ENCODE measurements at places on chromosomes 16 and 17.

DNA sequence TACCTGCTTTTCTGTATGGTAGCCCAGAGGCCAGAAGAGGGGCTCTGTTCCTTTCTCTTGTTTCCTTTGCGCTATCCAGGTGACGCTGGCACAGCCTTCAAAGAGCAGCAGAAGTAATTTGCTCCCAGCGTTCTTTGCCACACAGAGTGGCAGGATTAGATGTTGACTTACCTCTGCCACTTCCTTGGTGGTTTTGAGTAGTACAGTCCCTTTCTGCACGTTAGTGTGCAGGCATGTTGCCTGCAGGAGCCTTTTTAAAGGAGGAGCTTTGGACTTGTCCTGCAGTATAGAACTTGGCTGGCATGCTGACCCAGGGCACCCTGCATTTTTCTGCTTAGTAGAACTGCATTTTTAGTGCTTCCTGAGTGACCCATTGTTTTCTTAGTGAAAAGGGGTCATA lies at the start of gene ABCC11:
Gene ABCC11, minus strand, starts transcription at position 229 of the 400 bp plus-strand sequence. CDS start 15,618 bp downstream, outside the sequence.
- no peak for DNase-seq

GRCh38 chr16:53515811-53516210 lies 12.8 kb upstream of the AKTIP start:
- DNase-seq: no peak

GRCh38 chr17:68820825-68821481 lies 134.2 kb downstream of the ABCA8 start:
- DNase-seq: no peak

GRCh38 chr17:49294122-49294521 lies 63.5 kb upstream of the PHOSPHO1 start:
- no peak for DNase-seq

DNA sequence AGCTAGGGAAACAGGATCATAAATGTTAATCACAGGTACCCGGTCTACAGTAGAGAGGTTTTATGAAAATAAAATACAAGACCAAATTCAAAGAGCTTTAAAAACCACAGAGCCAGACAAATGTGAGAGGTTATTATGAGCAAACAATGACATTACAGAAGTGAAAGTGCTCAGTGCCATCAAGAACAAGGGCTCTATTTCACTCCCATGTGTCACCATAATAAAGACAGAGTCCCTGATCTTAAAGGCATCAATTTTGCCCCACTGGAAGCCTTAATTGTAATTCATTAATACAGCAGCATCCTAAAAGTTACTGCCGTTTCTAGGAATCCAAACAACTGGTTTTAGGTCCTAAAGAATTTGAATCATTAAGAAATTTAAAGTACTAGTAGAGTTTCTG lies 43.7 kb upstream of the CDRT4 start:
- no peak for DNase-seq

DNA sequence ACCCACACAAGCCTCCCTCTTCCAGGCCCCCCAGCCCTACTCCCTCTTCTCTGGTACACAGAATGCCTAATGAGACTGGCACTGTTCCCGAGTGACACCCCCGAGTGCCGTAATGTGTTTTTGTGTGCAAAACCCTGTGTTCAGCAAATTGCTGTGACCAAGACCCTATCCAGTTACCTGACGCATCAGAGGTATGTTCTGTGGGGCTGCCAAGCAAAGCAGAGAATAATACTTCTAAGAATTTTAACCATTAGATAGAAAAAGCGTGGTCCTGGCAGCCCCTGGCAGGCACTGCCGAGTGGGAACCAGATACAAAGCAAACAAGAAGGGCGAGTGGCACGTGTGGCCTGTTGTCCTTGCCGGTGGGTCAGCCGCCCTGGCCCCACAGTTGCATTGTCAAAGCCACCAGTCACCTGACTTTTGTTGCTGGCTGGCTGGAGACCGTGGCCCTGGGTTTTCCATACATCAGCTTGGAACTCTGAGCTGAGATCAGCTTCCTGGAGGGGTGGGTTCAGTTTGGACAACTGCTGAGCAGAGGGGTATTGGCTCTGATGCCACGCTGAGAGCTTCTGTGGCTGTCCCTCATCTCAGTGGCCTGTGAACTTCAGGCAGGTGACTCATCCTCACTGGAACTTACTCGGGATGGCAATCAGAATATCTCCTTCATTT lies 69.1 kb upstream of the BRD7 start:
- no peak for DNase-seq

DNA sequence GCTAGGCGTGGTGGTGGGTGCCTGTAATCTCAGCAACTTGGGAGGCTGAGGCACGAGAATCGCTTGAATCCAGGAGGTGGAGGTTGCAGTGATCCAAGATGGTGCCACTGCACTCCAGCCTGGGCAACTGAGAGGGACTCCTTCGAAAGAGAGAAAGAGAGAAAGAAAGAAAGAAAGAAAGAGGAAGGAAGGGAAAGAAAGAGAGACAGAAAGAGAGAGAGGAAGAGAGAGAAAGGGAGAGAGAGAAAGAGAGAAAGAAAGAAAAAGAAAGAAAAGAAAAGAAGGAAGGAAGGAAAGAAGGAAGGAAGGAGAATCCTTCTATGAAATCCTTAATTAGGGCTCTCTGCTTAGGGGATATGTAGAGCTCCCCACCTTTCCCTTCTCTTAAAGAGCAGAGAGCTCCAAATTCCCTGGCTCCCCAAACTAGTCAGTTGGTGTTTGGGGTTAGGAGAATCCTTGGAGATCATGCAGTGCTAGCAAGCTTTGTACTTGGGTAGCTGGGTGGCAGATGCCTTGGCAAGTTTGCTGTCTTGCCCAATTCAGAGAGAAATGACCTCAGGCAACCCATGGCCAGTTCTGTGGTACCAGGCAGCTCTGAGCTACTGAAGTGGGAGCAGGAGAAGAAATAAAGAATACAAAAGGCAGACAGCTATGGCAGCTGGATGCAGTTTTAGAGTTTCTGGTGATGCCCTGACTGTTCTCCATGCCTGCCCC lies 8.9 kb upstream of the HOXB13 start:
- no peak for DNase-seq

- DNase-seq: no peak
These were observed 3.1 kb downstream of the PHAF1 start for GRCh38 chr16:67112591-67113399.

DNA sequence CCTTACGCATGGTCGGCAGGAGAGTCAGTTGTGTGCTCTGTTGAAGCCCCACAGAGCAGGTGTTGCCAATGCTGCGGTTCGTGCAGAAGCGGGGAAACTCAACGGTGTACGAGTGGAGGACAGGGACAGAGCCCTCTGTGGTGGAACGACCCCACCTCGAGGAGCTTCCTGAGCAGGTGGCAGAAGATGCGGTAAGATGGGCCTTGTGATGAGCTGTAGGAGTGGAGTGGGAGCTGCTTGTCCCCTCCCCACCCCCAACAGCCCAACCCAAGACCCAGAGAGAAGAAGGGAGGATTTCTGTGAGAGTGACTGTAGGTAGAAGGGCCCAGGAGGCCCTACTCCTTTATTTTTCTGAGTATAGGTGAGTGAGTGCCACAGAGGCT lies 4.9 kb downstream of the CDK5RAP3 start:
- no peak for DNase-seq

DNA sequence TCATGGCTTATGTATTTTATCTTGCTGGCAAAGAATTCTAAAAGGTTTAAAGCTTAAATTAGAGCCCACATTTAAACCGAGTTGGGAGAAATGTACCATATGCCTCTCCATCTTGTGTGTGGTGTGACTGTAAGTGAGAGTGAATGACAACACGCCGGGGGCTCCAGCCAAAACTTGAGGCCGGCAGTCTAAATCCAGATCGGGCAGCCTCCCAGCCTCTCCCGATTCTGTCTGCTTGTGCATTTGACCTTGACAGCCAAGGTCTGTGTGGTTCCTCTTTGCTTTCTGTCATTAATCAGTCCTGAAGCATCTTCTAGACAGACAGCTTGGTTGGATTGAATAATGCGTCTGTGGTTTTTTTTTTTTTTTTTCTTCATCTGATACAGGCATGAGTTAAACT lies 1093.2 kb upstream of the EEF2KMT start:
- DNase-seq: no peak

DNA sequence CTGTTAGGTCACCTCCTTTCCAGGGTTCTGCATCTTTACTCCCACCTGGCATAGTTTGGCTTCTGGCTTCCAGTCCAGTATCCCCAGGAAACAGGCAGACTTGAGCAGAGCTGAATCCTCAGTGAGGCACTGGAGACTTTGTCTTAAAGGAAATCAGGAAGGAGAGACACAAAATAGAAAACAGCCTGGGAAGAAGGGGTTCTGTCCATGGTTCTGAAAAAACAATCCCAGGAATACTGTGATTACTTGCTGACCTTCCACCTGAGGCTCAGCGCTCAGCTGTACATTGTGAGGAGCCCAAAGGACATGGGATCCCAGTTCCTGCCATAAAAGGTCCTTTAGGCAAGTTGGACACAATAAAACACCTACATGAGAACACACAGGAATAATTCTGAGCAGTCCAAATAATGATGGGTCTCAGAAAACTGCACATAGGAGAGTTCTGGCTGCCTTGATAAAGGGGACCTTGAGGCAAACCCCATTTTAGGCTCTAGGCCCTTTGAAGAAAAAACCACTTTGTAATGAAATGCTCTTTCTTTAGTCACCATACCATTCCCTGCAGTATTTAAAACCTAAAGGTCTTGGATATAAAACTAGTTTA lies 81.4 kb upstream of the CRHR1 start:
- no peak for DNase-seq

- DNase-seq: no peak
These were observed 78.3 kb downstream of the RPA1 start for GRCh38 chr17:1907909-1908698.

DNA sequence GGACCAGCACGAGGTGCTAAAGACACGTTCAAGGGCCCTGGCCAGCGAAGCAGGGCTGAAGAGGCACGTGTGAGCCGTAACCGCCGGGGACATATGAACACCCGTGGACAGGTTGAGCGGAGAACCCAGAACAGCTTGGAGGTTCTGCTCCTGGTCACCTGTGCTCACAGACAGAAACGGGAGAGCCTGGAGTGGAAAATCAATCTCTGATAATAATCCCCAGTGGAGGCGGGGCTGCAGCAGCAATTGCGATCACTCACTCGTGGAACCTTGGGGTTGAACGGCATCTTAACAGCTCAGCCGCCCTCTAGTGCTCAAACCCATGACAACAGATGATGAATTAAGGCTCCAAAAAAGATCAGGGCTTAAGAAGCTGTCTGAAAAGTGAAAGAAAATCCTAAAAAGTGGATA lies 25.6 kb downstream of the WIPI1 start:
- no peak for DNase-seq

DNA sequence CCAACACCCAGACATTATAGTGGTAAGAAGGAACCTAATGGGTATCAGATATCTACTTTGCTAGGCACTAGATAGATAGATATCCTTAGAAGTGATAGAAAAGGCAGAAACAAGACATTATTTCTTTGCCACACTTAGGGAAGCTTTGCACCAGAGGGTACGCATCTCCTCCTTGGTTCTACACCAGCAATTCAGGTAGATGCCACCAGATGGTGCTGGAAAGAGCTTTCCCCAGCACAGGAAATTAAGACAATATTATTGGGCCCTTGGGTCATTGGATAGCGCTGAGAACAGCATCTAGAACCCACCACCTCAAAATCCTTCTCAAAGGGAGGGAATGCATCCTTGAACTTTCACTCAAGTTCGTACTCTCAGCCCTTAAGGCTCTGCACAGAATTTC lies 173.8 kb upstream of the CCL2 start:
- no peak for DNase-seq

- no peak for DNase-seq
These were observed 4.8 kb downstream of the TNP2 start for GRCh38 chr16:11264155-11264832.

DNA sequence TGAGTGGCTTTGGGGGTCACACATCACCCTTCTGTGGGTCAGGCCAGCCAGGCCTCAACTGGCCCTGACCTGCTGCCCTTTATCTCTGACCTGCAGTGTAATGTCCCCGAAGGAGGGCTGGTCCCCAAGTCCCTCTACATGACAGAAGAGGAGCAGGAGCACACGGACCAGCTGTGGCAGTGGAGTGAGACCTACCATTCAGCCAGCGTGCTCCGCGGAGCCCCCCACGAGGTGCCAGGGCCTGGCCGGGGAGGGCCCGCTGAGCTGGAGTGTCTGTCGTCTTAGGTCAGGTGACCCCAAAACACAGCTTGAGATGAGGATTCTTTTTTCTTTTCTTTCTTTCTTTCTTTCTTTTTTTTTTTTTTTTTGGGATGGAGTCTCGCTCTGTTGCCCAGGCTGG lies 26.5 kb downstream of the NAGPA start:
- peak; percentile 15 for DNase-seq
